ENCODE measurements at places on chromosomes 11 and 22. TPM values are rescaled to one million over a fixed set of nuclear protein-coding genes. Genes with fewer than 3 reads are reported as not detected.
A peak's percentile ranks its signal among the peaks of the same experiment; 100 is the strongest.

GRCh38 chr11:122861631-122862030 lies 20.9 kb upstream of the JHY start:
- H3K27me3 ChIP-seq = peaks cover 2% of the 10 kb centered on the region
- DNase-seq = no peak
- H3K4me1 ChIP-seq = no peaks in the 10 kb centered on the region
- H3K27ac ChIP-seq = no peak overlapping the region

DNA sequence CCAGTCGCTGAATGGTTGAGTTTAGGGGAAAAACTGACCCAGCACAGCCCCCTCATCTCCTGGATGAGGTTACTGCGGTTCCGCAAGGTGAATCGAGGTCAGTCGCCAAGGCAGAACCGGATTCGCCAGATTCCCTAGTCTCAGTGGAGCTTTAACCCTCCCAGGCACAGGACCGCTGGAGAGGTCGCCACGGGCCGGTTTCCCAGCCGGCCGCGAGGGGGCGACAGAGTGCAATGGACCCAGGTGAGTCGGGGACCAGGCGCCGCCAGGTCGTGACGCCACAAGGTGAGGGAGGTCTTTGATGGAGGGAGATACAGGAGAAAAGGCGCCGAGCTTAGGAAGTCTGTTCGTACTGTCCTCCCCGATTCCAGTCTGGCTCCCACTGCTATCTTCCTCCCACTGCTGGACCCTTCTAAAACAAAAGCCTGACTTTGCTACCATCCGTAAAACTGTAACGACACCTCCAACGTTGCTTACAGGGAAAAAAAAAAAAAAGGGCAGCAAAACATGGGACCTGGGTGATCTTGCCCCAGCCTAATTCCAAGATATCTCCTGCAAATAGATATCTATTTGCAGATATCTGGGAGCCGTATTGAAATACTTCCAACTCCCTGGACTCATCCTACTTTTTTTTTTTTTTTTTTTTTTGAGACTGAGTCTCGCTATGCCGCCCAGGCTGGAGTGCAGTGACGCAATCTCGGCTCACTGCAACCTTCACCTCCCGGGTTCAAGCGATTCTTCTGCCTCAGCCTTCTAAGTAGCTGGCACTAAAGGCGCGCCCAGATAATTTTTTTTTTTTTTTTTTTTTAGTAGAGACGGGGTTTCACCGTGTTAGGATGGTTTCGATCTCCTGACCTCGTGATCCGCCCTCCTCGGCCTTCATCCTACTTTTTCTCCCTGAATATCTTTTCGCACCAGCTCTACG lies 1.4 kb upstream of the GGA1 start:
- H3K36me3 ChIP-seq = no peaks in the 10 kb centered on the region
- H3K4me1 ChIP-seq = peaks cover 14% of the 10 kb centered on the region
- H3K4me3 ChIP-seq = peak overlapping the region; percentile 89
- peaks cover 6% of the 10 kb centered on the region for H3K27me3 ChIP-seq
- H3K27ac ChIP-seq = peak overlapping the region; percentile 96
- peak; percentile 86 for DNase-seq

GRCh38 chr11:97574976-97575665 lies 1185.3 kb downstream of the JRKL start:
- H3K4me3 ChIP-seq = no peak overlapping the region
- no peak overlapping the region for H3K27ac ChIP-seq
- peaks cover 4% of the 10 kb centered on the region for H3K4me1 ChIP-seq
- peaks cover 4% of the 10 kb centered on the region for H3K36me3 ChIP-seq
- H3K27me3 ChIP-seq = no peaks in the 10 kb centered on the region

Gene ISX
- total RNA-seq = not detected

Gene GGTLC2
- total RNA-seq = not detected

DNA sequence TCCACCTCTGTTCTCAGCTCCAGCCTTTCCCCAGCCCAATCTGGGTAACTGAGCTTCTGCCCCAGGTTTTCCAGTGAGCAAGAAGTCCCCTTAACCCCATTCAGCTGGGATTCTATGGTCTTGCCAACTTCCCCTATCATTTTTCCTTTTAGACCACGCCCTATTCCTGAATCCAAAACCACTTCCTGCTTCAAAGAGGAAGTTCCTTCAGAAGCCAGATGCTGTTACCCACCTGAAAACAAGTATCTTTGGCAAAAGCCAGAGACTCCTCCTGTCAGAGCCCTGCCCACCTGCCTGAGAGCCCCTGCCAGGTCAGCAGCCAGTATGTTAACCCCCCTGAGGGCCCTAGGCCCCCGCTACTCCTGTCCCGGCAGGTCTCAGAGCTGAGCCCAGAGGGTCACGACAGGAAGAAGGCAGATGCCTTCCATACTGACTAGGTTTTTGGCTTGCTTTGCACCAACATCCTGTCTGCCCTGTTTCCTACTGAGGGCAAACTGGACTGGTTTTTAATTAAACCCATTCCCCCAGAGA lies 20.3 kb upstream of the MICAL2 start:
- peaks cover 69% of the 10 kb centered on the region for H3K4me1 ChIP-seq
- peak overlapping the region; percentile 70 for H3K27ac ChIP-seq
- H3K4me3 ChIP-seq = no peak overlapping the region
- peaks cover 5% of the 10 kb centered on the region for H3K27me3 ChIP-seq

Gene ACTN3
- total RNA-seq = 0.21 TPM

Gene MMP27
- not detected for total RNA-seq

GRCh38 chr11:96090711-96091110 lies 166.8 kb upstream of the MTMR2 start:
- H3K27me3 ChIP-seq = no peaks in the 10 kb centered on the region
- H3K27ac ChIP-seq = no peak overlapping the region
- H3K4me1 ChIP-seq = peaks cover 10% of the 10 kb centered on the region
- H3K4me3 ChIP-seq = no peak overlapping the region
- no peak for DNase-seq

DNA sequence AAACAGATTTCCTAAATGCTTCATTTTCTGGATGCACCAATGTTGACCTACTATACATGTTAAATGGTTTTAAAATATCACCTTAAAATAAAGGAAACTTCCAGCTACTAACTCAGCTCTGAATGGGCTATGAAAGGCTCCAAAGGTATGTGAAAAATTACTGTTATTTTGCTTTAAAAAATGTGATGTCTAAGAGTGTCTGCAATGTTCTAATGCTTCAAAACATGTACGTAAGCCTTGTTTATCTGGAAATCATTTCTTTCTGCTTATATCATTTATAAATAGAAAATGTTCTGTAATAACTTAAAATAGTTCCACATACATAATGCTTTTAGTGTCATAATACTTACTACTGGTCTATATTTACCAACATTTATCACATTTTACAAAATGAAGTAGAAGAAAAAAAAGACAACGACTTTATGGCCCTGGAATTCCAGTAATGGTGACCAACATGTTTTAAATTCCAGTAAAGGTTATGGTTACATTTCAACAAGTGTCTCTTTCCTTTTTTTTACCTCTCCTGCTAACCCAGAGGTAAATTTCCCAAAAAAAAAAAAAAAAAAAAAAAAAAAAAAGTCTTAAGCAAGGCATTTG lies 2.5 kb downstream of the BDNF start:
- H3K36me3 ChIP-seq = no peaks in the 10 kb centered on the region
- H3K27me3 ChIP-seq = peaks cover 15% of the 10 kb centered on the region
- no peak for DNase-seq

DNA sequence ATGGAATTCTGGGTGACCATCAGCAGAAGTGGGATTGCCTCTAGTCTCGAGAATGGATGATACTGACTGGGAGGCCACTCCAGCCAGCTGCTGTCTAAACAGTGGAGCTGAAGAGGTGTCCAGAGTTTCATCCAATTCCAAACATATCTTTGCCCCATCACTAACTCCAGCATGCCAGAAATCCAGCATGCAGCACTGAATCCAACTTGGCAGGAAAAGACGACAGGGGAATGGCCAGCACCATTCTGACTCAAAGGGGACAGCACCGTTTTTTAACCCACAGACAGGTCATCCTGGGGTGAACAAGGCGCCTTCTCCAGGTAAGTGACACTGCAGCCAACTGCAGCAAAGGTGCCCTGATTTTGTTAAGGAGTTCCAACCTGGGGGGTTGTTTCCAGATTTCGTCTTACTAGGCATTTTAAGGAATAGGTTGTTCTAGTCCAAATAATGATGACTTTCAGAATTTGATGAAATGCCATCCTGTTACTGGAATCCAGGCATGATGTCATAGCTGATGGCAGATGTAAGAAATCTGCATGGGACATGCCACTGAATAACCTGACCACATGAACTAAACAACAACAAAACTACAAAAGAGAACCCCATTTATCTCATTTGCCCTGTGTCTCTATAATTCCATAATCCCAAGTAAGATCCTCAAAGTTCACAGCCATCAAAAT lies 32.3 kb downstream of the FEZ1 start:
- H3K27ac ChIP-seq = no peak overlapping the region
- no peak for DNase-seq
- H3K27me3 ChIP-seq = no peaks in the 10 kb centered on the region

Gene CDKN1C
- total RNA-seq = 25.3 TPM

- peak; percentile 38 for DNase-seq
- H3K4me3 ChIP-seq = peak overlapping the region; percentile 94
- H3K36me3 ChIP-seq = peaks cover 10% of the 10 kb centered on the region
- no peak overlapping the region for H3K27ac ChIP-seq
- peaks cover 57% of the 10 kb centered on the region for H3K4me1 ChIP-seq
Measured at GRCh38 chr22:32205974-32206773, 1.3 kb upstream of the RFPL2 start.

Gene SCO2
- 1.1 TPM for total RNA-seq

- H3K27ac ChIP-seq = no peak overlapping the region
- peaks cover 4% of the 10 kb centered on the region for H3K36me3 ChIP-seq
- H3K4me3 ChIP-seq = no peak overlapping the region
- no peaks in the 10 kb centered on the region for H3K4me1 ChIP-seq
Measured at GRCh38 chr11:18836417-18836816, 44.8 kb upstream of the PTPN5 start.

DNA sequence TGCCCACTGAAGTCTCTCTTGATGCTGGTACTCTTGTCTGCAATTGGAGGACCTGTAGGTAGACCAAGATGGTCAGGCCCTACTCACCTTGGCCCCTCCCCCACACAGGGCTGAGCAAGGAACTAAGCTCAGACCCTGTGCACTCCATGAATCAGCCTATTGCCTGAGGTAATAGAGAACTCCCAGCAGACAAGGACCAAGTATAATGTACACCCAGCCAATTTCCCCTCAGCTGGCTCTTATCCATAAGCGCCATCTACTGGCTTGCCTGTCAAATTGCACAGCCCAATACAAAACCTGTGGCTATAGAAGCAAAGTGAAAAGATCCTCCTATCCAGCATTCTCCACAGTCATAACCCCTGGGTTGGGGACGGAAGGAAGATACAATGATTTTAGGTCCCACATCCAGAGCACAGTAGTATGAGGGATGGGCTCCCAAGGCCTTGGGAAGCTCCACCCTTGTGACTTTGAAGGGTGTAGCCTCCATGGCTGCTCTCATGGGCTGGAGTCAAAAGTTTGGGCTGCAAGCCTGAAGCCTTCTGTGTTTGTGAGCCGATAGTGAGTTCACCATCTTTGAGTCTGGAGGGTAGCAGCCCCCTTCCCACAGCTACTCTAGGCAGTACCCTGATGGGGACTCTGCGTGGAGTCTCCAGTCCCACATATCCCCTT lies 56.0 kb downstream of the GLYATL2 start:
- H3K4me3 ChIP-seq = no peak overlapping the region
- H3K27me3 ChIP-seq = no peaks in the 10 kb centered on the region
- DNase-seq = peak; percentile 41
- no peak overlapping the region for H3K27ac ChIP-seq
- peaks cover 4% of the 10 kb centered on the region for H3K36me3 ChIP-seq

Gene SAA4
- total RNA-seq = not detected

GRCh38 chr11:88086297-88086696 lies 88.9 kb downstream of the RAB38 start:
- no peaks in the 10 kb centered on the region for H3K4me1 ChIP-seq
- no peak overlapping the region for H3K27ac ChIP-seq
- H3K27me3 ChIP-seq = no peaks in the 10 kb centered on the region
- no peaks in the 10 kb centered on the region for H3K36me3 ChIP-seq
- no peak overlapping the region for H3K4me3 ChIP-seq
- DNase-seq = no peak

DNA sequence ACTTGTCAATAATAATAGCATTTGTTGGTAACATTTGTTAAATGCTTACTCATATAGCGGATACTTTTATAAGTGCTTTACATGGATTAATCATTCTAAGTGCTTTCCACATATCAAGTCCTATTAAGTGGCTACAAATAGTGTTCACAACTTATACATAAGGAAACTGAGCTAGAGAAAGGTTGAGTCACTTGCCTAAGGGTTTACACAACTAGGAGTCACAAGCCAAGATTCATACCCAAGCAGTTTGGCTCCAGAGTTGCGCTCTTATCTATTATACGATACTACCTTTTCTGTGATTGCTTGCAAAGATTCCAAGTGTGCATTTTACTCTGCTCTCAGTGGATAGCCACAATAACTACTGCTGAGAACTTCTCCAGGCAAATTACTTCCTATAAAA lies 215.9 kb upstream of the CCDC90B start:
- H3K27me3 ChIP-seq = no peaks in the 10 kb centered on the region
- no peak overlapping the region for H3K4me3 ChIP-seq
- H3K27ac ChIP-seq = no peak overlapping the region
- no peaks in the 10 kb centered on the region for H3K36me3 ChIP-seq
- H3K4me1 ChIP-seq = no peaks in the 10 kb centered on the region

- H3K27ac ChIP-seq = no peak overlapping the region
- no peak overlapping the region for H3K4me3 ChIP-seq
- H3K36me3 ChIP-seq = no peaks in the 10 kb centered on the region
- no peaks in the 10 kb centered on the region for H3K4me1 ChIP-seq
- no peak for DNase-seq
Measured at GRCh38 chr22:49951986-49952896, 8.3 kb upstream of the PIM3 start.

Gene NPTXR
- total RNA-seq = 0.62 TPM

GRCh38 chr11:63180536-63180935 lies 36.5 kb upstream of the SLC22A24 start:
- H3K27ac ChIP-seq = no peak overlapping the region
- H3K4me1 ChIP-seq = peaks cover 15% of the 10 kb centered on the region
- H3K36me3 ChIP-seq = no peaks in the 10 kb centered on the region
- no peak overlapping the region for H3K4me3 ChIP-seq

Data from endothelial cell (in vitro differentiated cells).